ENCODE measurements at places on chromosomes 5 and 9.

DNA sequence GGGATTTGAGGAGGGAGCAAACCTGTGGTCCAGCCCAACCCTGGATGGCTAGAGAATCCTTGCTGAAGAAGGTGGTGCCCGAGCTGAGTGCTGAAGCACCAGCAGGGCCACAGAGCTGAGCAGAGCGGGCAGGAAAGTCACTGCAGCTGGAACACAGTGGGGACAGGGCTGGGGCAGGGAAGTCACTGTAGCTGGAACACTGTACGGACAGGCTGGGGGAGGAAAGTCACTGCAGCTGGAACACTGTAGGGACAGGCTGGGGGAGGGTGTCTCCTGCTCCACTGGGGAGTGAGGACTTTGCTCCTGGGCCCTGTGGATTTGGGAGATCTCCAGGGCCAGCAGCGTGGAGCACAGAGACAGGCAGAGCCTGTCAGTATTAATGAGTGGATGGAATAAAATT lies 9.0 kb upstream of the SUSD3 start:
- DNase-seq = no peak

DNA sequence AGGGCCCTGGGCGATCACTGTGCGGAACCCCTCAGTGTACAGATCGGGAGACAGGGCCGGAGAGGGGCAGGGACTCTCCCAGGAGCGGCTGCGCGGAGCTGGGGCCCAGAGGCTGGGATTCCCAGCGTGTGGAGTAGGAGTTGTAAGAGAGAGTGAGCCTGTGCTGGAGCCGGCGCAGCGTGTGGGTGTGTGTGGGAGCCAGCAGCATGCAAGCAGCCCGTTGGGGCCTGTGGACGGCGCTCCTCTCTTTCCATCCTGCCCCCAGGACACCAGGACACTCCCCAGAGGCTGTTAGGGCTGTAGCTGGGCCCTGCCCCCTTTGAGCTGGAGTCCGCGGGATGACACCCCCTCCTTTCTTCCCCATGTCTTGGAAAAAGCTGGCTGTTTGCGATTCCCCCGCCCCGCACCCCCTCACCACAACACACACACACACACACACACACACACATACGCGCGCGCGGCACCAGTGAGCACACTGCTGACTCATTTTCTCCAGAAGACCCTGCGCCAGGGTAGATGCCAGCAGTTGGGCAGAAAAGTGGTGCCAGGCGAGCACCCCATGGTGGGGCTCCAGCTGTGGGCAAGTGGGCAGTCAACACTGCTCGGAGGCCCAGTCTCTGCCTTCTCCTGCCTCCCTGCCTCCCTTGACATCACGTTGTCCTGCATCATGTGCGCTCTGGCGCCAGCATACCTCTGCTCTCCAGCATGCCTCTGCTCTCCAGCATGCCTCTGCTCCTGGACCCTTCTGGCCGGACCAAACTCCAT lies 1.5 kb downstream of the COL27A1 start:
- no peak for DNase-seq

GRCh38 chr5:52269401-52269800 lies 518.3 kb upstream of the ITGA1 start:
- DNase-seq = peak; percentile 36

DNA sequence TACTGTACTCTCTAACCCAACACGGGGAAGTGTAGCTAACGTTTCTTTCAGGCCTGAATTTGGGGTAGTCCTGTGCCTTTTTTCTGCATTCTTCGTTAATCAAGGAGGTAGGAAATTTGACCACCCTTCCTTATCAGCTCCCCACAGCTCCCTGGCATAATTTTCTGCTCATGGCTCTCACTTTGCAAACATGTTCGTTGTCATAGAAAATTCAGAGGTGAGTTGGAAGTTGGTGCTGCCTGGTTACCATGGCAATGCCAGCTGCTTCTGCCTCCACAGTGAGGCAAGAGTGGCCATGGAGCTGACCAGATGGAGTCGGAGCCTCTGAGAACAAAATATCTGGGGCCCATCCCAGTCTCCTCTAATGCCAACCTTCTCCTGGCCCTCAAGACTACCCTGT lies 116.6 kb upstream of the BOD1 start:
- DNase-seq = no peak

DNA sequence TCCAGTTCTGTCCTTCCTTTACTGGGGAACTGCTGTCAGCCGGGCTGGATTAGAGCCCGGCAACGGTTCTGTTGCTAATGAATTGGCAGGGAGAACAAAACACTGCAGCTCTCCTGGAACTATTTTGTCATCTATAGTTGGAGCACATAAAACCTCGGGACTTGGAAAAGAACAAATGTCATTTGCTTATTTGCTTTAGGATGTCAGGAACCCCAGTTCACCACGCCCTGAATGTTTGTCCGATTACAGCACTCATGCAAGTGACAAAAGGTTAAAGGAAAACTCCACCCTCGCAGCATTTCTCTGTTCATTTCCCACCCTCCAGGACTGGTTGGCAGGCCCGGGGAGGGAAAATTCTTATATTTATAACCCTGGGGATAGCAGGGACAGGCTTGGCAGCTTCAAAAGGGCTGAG lies 66.4 kb upstream of the PLPP1 start:
- DNase-seq = peak; percentile 39

DNA sequence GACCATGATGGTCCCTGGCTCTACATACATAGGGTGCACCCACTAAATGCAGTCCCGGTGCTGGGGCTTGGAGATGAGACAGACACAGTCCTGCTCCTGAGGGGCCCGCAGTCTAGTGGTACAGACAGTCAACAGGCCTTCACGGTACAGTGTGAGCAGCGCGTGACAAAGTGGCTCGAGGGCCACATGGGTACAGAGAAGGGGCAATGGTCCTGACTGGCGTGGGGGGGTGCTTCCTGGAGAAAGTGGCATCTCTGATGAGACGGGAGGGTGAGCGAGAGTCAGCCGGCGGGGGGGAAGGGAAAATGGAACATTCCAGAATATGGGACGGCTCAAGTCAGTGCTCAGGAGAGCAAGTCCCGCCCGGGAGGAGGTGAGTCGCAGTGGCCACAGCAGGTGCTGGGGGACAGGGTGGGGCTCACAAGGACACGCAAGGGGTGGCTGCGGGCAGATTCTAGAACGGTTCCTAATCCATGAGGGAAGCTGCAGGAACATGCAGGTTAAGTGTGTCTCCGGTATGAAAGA lies 38.0 kb downstream of the WHRN start:
- no peak for DNase-seq

GRCh38 chr9:8651846-8652215 lies 852.3 kb upstream of the DMAC1 start:
- no peak for DNase-seq

GRCh38 chr5:167352801-167353200 lies 938.6 kb upstream of the WWC1 start:
- DNase-seq = no peak

GRCh38 chr5:65186646-65187227 lies 295.0 kb downstream of the ADAMTS6 start:
- DNase-seq = no peak

GRCh38 chr9:117444501-117444900 lies 29.6 kb upstream of the ASTN2 start:
- DNase-seq = no peak

DNA sequence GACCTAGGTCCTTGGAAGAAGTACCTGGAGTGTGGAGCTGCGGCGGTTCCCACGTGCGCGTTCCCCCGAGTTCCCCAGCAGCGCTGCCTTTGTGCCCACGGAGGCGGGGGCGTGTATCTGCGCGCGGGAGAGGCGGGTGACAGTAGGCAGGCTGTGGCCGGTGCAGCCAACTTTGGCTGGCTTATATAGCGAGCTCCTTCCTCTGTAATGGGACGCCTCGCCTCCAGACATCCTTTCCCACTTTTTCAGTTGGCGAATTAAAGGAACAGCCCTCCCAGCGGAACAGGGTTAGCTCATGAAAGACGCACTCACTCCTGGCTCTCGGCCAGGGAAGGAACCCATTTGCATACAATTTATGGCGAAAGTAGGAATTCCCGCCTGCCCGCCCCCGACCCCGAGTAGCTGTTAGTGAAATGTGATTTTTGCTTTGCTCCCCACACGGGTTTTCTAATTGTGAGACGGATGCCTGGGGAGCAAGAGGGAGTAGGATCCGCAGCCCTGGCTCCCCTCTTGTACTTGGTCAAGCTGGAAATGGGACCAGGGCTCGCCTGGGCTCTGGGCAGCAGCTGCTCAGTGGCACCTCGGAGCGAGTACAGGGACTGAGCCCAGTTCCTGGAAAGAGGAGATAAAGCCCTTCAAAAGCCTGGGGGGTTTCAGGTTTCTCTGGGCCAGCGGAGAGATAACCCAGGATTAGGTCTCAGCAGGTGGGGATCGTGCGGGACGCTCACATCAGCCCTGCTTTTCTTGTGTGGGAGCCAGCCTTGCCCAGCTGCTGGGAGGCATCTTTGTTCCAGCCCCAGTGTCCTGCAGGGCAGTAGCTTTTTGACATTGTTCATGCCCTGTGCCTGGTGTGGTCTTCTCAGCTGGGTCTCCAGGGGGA lies at the start of gene TNC:
TNC (minus strand) TSS at position 159 of the 880 bp plus-strand sequence. CDS start 27,139 bp downstream, outside the sequence.
- peak; percentile 71 for DNase-seq

GRCh38 chr5:60323596-60323995 lies 376.4 kb downstream of the DEPDC1B start:
- no peak for DNase-seq

- DNase-seq = no peak
Measured at GRCh38 chr5:16413166-16413860, 52.3 kb downstream of the ZNF622 start.

DNA sequence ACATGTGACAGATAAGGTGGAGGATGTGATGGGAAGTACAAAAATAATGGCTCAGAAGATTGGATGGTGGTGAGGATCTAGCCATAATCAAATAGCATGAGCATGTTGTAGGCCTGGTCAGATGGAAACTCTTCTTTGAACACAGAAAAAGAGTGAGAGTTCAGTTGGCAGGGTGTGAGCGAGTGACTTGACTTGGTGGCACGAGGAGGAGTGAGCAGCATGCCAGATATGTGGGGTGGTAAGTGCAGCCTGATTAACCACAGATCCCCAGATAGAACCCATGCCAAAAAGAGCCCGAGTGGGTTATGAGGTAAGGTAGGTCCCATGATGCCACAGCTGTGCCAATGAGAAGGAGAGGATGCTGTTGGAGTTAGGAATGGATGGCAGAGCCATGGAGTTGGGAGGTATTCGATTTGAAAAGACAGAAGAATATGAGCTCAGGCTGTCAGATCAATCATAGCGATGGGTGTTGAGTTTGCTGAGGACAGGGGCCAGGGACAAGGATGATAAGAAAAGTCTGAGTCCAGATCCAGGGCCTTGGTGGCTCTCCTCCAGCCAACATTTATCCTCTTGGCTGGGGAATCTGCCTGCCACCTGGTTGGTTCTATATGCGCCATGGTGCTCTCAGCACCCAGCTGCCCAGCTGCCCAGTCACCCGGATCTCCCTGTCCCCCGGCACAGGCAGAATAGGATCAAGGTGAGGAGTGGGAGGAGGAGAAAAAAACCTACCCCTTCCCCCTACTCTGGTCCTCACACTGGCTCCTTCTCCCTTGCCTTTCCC lies 16.5 kb downstream of the GARNL3 start:
- DNase-seq = no peak

GRCh38 chr5:181189363-181189961 lies 15.5 kb downstream of the TRIM7 start:
- DNase-seq = no peak

DNA sequence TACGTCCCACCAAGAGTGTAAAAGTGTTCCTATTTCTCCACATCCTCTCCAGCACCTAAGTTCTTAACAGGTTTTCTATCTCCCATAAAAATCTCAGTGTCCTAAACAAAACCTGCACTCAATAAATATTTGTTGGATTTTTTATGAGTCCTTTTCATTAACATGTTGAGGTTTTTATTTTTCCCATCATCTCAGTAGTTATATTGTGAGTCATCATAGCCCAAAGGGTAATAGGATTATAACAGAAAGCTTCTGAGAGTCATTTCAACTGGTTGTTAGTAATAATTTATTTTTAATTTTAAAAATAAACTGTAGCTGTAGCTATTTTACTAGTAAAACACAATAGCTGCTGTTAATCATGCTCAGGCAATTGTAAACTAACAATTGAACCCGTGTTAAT lies 331.6 kb upstream of the SLC30A5 start:
- no peak for DNase-seq

- DNase-seq = no peak
Measured at GRCh38 chr9:125646217-125646616, 60.8 kb downstream of the MAPKAP1 start.

- DNase-seq = no peak
Measured at GRCh38 chr9:20872340-20872977, 159.0 kb downstream of the HACD4 start.

DNA sequence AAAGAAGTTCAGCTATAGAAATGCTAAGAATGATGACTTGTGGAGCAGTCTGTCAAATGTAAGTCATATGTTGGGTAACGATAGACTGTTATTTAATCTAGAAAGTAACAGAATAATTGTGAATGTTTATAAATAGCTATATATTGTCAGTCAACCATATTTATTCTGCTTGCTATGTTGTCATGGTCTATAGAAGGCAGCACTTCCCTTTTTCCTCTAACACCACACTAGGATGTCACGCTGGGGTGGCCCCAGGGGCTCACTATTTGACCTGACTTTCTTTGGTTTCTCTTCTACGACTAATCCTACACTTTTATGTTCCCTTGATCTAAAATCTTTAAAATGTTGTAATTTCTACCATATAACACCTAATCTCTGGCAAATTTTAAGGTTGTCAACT lies 20.5 kb downstream of the ERAP2 start:
- DNase-seq = no peak

GRCh38 chr5:174410716-174411478 lies 313.5 kb upstream of the MSX2 start:
- DNase-seq = no peak

DNA sequence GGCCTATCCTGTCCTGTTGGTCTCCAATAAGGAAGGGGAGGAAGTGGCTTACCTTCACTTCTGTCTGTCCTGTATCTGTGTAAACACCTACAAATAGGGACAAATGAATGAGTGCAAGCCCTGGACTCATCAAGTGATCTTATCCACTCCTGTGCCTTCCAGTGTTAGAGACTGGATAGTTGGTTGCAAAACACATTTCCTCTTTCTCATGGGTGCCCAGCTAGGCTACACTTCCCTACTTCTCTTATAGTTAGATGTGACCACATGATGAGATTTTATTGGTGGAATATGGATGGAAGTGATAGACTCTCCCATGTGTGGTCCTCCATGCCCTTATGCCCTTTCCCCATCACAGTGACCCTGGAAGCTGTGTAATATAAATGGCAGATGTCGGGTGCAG lies 16.9 kb upstream of the PFDN1 start:
- no peak for DNase-seq

DNA sequence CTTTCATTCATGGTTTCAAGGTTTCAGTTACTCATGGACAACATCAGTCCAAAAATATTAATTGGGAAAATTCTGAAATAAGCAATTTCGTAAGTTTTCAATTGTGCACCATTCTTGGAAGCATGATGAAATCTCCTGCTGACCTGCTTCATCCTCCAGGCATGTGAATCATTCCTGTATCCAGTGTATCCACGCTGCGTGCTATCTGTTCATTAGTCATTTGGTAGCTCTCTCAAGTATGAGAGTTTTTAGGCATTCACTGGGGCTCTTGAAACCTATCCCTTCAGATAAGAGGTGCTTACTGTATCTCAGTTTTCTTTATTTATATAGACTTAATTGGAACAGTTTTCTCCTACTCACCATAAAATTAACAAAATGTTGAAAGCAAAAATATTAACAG lies 293.0 kb downstream of the CDH12 start:
- no peak for DNase-seq
